A549 (cell line): ENCODE measurements at places on chromosomes 5 and 9. TPM values are rescaled to one million over a fixed set of nuclear protein-coding genes. Genes with fewer than 3 reads are reported as not detected.

Gene FBP1
- 0.07 TPM in 1 of 3 replicates, not detected in the others for polyA plus RNA-seq

DNA sequence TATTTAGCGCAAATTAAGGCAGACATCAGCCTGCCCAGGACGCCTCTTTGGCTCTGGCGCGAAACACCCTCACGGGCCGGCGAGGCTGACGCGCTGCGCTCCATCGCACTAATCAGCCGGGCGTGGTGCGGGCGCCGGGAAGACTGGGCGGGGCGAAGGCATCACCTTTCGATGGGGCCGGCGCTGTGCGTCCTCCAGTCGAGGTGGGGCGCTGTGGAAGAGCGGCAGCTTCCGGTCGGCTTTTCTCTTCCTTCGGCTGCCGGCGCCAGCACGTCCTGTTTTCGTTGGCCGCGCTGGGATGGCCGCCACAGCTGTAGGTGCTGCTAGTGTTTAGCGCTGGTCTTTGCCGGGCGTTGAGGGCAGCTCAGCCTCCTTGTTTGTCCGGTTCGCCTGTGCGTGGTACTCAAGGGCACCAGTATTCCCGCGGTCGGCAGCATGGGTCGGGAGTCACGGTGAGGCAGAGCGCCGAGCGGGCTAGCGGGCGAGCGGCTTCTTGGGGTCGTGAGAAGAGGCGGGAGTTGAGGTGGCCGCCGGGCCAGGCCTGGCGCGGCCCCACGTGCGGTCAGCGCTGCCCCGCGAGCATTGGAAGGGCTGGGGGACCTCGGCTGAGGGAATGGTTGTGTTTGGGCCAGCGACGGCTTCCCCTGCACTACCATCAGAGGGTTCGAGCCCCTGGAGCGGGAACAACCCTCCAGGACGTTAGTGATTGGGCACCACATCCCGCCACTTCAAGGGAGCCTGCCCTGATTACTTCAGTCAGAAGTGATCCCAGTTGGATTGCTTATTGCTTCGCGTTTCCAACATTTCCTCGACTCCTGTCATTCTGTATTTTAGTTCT is at the start of gene DDX46:
TSS of gene DDX46 (plus strand) at position 276 of the 838 bp plus-strand sequence. CDS start at position 436, 160 bp downstream.
- peak; percentile 94 for DNase-seq

DNA sequence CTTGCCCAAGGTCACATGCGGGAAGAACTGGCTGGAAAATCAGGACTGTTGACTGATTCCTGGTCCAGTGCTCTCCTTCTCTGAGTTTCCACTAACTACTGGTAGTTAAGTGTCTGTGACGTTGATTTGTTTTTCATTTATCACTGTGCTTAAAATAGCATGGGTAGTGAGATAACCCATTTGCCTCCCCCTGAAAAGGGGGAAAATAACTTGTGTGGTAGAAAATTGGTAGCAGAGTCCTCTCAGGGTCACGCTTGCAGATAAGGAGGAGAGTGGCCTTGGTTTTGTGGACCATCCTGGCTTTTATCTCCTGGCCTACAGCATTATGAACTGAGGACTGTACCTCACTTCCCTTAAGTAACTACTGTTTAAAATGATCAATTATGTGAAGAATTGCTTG is 10.9 kb downstream of the FUBP3 start:
- DNase-seq: no peak

Gene HACD4
- 1.4 to 1.8 TPM (median 1.5 TPM) in 3 replicates for polyA plus RNA-seq

DNA sequence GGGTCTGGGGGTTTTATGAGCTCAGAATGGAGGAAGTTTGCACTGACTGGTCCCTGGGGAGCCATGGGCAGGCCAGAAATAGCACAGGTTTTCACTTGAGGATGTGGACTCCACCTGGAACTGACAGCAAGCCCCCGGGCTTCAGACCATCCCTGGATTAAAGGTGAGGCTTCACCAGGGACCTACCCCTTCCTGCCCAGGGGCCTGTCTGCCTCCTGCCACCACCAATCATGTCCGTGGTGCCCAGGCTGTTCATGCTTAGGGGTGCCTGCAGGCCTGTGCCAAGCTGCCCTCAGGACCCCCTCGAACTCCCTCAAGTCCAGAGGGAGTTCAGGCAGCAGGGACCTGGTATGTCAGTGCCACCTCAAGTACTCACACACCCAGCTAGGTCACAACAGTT is 577.2 kb upstream of the EDIL3 start:
- no peak for DNase-seq

Gene SLC6A7
- not detected in 3 replicates for polyA plus RNA-seq

DNA sequence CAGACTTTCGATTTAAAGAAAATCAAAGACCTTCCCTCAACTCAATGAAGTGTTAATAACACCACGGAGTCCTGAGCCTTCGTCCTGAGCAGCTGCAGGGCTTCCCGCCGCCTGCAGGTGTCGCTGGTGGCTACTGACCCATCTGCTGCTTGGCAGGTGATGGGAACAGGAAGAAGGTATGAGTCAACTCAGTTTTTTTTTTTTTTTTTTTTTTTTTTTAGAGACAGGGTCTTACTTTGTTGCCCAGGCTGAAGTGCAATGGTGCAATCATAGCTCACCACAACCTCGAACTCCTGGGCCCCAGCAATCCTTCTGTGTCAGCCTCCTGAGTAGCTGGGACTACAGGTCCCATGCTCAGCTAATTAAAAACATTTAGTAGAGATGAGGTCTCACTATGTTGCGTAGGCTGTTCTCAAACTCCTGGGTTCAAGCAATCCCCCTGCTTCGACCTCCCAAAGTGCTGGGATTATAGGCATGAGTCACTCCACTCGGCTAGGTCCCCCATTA is 185.7 kb upstream of the IL12B start:
- DNase-seq: peak; percentile 37

DNA sequence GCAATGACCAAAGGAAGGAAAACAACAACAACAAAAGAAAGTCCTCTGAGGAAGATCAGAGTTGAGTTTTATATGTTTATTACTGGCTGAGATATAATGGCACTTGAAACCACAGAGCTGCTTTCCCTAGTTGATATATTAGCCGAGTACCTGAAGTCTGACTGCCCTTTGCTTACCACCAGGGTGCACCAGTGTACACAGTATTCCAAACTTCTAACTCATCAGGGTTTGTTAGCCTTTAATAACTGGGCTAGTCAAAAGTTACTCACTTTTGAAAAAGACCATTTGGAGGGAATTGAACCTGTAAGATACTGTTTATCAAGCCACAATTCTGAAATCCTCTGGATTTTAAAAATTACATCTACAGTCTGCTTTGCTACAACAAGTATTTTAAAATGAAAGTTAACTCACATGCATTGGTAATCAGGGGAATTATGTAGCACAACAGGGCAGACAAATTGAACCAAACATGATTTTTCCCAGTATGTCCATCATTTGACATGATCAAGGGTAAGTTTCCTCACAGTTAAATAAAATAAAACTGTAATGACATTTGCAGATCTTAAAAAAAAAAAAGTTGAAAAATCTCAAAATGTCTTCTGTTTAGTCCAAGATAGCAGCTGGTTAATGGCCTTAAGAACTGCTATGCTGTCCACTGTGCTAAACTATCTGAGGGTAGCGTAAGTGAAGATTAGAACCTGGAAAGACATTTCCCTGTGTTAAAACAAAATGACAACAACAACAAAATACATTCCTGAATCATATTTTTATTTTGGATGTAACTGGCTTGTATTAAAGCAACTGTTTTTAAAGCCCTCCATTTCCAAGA is 57.3 kb upstream of the C6 start:
- DNase-seq: peak; percentile 66
